ENCODE measurements at places on chromosomes 7 and 10.

DNA sequence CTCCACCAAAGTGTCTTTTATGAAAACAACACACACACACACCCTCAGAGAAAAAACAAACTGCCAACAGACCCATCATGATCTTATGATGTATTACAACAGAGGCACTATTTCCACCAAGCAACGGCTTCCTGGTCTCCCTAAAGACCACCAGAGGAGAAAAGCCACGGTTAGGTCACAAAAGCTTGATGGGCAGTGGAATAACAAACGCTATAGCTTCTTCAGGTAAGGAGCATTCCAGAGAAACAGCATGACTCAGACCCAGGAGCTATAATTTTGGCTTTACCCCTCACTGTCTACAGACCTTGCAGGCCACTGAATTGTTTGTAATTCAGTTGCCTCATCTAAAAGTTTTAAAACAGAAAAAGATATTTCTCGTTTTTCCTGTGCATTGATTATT, 105.7 kb upstream of the GPR141 start:
- no peak for DNase-seq

DNA sequence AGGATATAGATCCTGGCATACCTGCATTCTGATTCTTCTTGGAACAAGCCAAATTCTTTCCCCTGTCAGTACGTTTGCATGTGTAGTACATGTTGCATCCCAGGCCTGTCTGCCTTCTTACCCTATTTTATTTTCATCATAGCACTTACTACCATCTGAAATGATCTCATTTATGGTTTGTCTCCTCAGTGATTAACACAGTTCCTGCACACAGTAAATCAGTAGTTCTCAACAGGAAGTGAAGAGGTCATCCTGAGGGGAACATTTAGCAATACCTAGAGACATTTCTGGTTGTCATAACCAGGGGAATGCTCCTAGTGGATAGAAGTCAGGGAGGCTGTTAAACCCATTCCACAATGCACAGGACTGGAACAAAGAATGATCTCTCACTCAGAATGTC, 38.2 kb upstream of the SLC26A4 start:
- no peak for DNase-seq

GRCh38 chr10:91340613-91341362, 69.4 kb upstream of the HECTD2 start:
- no peak for DNase-seq

- peak; percentile 49 for DNase-seq
Measured at GRCh38 chr10:101214446-101215396, 14.5 kb downstream of the LBX1 start.

DNA sequence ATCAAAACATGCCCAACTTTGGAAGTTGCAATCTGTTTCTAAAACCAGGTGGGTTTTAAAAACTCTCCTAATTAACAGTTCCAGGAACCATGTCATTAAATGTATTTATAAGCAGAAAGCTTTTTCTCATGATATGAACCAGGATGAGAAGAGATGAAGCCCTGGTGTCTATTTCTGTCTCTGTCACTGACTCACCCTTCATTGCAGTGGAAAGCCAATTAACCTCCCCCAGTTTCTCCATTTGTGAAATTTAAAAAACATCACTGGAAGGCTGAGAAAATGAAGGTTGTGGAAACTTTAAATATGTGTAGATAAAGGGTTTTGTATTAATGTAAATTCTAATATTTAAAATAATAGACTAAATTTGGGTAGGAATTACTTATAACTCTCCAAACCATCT, 1088.0 kb downstream of the SORCS1 start:
- DNase-seq = no peak

GRCh38 chr7:144575456-144575855, 172.0 kb upstream of the NOBOX start:
- DNase-seq = no peak

- DNase-seq = peak; percentile 9
Measured at GRCh38 chr7:99092064-99092720, 51.7 kb downstream of the SMURF1 start.

DNA sequence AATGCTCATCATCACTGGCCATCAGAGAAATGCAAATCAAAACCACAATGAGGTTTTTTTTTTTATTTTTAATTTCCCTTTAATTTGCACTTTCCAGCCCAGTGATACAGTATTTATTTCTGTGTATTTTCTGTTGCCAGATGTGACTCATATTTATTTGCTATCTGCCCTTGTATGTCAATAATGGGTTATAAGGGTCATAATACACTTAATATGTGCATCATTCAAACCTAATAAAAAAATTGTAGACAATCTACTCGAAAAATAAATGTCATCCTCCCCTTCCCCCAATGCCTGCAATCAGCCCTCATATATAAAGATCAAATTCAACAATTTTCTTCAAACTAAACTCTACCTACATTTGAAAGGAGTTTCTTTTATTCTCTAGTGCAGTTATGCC, 154.5 kb downstream of the CSTF2T start:
- no peak for DNase-seq

DNA sequence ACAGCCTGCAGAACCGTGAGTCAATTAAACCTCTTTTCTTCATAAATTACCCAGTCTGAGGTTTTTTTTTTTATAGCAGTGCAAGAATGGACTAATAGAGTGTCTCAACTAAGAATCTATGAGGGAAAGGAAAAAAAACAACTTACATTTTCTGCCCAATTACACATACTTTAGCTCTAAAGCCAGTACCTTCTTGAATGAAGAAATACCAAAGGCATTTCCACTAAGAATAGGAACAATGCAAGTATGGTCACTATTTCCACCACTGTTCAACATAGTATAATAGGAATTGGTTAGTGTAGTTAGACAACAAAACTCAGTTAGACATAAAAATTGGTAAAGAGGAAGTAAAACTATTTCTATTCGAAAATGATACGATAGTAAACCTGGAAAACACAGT, 37.6 kb downstream of the MICU1 start:
- DNase-seq = no peak

DNA sequence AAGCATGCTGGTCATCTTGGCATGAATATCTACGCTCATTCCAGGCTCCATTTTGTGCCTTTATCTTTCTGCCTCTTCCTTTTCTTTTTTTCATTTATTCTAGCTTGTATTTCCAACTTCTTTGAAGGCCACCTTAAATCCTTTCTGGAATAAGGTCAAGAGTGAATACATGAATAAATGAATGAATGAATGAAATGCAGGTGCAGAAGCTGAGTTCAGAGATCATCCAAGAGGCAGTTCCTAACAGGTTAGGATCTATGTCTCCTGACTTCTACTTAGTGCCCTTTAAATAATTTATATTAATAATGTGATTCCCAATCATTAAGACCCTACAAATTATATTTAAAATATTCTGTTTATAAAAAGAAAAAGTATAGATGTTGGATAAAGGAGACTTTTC, 125.9 kb downstream of the PIP4K2A start:
- no peak for DNase-seq

DNA sequence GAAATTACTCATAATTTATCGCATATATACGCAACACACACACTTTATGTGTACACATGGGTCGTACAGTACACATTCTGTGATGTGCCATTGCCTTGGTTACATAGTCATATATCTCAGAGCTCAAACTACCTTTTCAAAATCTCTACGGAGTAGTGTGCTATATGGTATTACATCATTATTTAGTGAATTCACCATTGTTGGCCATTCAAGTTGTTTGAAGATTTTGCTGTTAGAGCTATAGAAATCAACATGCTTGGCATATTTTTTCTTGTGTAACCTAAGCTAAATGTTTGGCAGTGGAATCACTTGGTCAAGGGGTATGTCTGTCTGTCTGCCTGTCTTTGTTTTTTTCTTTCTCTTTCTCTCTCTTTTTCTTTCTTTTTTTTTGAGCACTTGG, 42.0 kb upstream of the MMD2 start:
- DNase-seq = no peak

- DNase-seq = no peak
Measured at GRCh38 chr7:142784096-142784495, 13.3 kb downstream of the PRSS2 start.

DNA sequence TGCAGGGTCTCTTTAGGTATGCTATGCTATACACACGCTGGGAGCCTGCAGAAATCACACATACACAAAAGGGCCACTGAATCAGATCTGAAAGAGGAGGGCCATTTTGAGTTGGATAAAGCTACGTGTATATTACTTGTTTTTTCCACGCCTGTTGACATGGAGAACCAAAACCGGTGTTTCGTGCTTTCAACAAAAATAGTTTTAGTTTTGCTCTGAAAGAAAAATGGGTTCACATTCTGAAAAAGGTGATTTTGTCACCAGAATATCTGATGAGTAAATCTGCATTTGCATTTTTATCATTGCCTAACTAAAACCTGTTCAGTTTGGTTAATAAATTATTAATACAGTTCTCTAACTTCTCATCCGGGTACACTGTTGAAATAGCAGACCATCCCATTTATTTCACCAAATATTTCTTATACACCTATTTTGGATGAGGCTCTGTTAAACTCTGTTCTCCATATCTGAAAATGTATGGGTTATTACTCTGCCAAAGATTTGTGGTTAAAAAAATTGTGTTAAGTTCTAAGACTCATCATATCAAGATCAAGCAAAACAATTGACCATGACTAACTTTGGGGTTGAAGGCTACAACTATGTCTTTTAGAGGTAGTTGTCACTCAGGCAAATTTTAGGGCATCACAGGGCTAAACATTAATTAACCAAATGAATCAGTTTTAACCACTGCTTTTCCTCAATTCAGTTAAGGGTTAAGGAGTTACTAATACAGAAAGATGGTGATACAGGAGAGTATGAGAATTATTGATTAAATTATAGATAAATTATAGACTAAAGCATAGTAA, 101.2 kb upstream of the RPA3 start:
- DNase-seq = no peak

DNA sequence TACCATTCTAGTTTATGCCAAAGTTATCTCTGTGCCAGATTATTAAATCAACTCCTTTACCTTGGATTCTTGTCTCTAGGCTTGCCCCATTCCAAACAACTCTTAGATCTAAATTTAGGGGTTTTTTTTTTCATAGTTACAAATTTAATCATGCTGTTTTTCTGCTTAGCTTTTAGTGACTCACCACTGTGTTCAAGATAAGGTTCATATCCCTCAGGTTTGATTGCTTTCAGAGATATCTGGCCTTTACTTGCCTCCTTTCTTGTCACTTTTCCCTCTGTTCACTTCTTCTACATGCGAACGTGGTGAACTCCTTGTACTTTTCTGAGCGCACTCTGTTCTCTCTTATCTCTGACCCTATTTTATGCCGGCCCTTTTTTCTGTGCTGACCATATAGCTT, 78.2 kb downstream of the VPS50 start:
- no peak for DNase-seq

GRCh38 chr7:134632937-134633540, 13.6 kb upstream of the BPGM start:
- no peak for DNase-seq

GRCh38 chr10:97633921-97634320, 621 bp upstream of the MORN4 start:
- DNase-seq = no peak

DNA sequence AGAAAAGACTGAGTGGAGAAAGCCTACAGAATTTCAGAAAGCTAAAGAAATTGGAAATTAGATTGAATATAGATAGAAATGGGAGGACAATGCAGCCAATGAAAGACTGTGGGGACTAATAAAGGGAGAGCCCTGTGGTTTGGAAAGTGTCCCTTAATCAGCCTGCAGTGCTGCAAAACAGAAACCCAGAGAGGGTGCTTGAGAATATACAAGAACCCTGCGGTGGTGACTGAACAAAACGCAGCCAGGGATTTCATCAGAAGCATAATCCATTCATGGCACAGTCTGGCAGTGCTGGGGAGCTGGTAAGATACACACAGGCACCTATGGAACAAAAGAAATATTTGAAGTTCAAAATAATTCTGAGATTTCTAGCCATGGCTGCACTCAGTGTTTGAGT, 19.1 kb downstream of the CEP41 start:
- peak; percentile 90 for DNase-seq

GRCh38 chr7:15584575-15584974, 22.8 kb upstream of the AGMO start:
- DNase-seq = no peak

DNA sequence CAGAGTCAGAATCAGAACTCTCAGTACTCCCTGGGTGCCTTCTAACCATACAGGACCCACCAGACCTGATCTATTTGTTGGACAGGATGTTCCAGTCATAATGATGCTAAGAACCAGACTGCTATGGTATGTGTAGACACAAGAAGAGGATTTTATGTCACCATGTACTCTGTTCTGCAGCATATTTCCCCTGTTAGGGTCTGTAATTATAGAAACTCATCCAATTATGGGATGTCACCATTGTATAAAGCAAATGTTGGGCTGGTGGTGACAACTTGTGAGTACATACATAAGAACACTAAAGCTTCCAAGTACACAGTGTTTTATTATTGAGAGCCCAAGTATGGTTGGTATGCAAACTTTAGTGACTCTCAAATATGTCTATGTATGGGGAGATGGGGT, 67.1 kb upstream of the AGBL3 start:
- DNase-seq = no peak

Data from NCI-H187 (cell line).